ENCODE measurements at places on chromosomes 2 and 18.

- no peak for DNase-seq
Measured at GRCh38 chr2:232382331-232383225, 4.0 kb downstream of the ALPP start.

DNA sequence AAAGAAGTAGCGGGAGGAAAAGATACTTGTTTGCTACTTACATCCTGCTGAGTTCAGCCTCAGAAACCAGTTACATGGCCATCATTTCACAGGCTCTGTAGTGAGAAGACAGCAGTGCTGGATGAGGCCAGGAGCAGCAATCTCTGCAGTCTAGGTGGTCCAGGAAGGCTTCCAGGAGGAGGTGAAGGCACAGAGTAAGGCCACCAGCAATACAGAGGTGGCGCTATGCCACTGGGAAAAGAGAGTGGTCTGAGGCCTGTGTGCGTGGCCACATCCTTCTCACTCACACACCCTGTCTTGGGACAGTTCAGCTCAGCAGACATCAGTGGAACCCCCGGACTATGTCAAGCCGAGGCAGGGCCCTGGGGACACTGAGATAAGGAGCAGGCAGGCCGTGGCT, 162.7 kb downstream of the KLHL29 start:
- DNase-seq, result no peak

- no peak for DNase-seq
Measured at GRCh38 chr2:231467613-231468530, 3.6 kb upstream of the NCL start.

DNA sequence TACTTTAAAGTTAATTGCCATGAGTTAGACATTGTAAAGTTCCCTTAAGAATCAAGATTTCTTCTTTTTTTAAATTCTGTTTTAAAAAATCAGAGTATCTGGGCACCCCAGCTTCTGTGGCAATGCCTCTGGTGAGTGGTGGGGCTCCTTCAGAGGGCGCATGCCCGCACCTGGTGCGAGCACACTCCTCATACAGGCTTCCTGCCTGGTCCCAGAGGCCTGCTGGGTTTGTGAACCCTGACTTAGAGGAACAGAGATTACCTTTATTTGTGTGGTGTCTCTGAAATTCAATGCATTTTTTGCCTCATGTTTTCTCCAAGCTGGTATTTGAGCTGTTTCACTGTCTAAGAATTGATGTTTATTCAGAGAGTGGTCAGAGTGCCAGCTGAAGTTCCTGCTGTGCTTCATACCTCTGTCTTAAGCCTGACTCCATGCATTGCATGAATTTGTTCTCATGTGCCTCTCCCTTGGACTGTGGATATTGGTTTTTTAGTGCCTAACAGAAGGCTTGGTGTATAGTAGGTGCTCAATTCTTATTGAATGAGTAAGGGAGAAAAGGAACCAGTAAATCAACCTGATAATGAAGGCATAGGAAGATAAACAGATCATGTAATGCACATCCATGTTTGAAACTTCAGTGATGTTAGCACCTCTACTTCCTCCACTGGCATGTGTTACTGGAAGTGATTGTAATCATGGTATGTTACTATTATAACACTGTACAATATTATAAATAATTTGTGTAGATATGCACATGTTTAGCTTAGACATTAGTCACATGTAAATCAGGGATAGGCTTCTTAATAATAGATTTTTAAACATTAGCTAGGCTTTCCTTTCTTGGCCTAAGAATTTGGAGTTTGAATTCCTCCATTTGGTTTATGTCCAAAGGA, 29.0 kb downstream of the PHLPP1 start:
- no peak for DNase-seq

- no peak for DNase-seq
Measured at GRCh38 chr2:88451811-88452564, 505 bp downstream of the FOXI3 start.

- DNase-seq, result no peak
Measured at GRCh38 chr18:555705-556457, 24.3 kb upstream of the CETN1 start.

GRCh38 chr2:63652652-63652985, 63.9 kb downstream of the MDH1 start:
- no peak for DNase-seq

GRCh38 chr2:226002438-226002837, 602.9 kb downstream of the NYAP2 start:
- no peak for DNase-seq

DNA sequence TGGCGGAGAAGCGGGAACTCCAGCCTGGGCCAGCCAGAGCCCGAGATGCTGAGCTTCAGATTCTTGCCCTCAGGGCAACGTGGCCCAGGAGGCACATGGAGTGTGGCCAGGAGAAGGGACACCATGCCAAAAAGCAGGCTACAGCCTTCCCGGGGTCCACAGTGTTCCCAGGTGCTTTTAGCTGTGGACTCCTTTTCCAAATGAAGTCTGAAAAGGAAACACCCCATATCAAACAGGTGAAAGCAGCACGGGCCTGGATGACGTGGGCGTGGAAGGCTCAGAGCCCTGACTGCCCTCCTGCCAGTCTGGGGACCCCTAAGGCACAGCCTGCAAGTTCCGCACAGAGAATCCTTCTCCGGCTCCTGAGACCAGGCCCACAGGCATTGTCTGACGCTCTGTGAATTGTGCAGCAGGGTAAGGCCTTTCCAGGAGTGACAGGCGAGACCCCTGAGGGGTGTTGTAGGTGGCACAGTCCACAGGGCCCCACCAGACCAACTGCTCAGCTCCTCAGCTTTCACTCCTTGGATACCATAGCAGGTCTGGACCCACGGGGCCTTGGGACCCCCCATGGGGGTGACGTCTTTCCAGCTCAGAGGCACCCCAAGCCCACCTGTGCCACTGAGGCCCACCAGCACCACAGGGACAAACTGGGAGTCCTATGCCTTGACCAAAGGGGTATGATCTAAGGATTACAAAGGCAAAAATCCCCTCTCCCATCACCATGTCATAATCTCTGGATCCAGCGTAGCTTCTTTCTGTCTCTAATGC, 69.6 kb upstream of the RAB6C start:
- no peak for DNase-seq

GRCh38 chr18:506264-506663, 5.8 kb upstream of the COLEC12 start:
- no peak for DNase-seq

- no peak for DNase-seq
Measured at GRCh38 chr2:114940785-114941458, 498.5 kb downstream of the DPP10 start.

- no peak for DNase-seq
Measured at GRCh38 chr2:224211181-224211480, 172.0 kb upstream of the SERPINE2 start.

DNA sequence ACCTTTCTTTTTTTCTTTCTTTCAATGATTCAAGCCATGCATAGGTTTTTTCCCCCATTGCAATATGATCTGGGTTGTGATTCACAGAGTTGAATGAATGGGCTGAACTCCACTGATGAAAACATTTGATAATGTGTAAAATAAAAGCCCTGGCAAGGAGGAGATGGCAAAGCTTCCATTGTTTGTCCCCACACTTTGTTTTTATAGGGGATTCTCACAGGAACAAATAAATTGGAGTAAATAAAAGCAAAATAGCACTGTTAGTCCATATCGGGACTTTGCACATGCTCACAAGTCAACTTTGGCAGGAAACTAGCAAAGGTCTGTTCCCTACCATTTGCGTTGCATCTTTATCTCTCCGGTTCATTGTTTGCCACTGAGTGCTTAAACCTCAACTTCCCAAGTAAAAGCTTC, 55.7 kb downstream of the MEIS1 start:
- DNase-seq, result no peak

GRCh38 chr2:216700781-216701180, 5.4 kb upstream of the IGFBP5 start:
- no peak for DNase-seq

Measured in stimulated activated CD8-positive, alpha-beta memory T cell treated with anti-CD3 and anti-CD28 coated beads, Interleukin-7, amount 100 ng/mL, for 1 hour (primary cell).